ENCODE measurements at places on chromosomes 1 and 21.

- DNase-seq: no peak
Observed at GRCh38 chr1:171298696-171299095, 15.3 kb upstream of the FMO4 start.

GRCh38 chr1:205369701-205370123, 13.0 kb upstream of the KLHDC8A start:
- DNase-seq: no peak

DNA sequence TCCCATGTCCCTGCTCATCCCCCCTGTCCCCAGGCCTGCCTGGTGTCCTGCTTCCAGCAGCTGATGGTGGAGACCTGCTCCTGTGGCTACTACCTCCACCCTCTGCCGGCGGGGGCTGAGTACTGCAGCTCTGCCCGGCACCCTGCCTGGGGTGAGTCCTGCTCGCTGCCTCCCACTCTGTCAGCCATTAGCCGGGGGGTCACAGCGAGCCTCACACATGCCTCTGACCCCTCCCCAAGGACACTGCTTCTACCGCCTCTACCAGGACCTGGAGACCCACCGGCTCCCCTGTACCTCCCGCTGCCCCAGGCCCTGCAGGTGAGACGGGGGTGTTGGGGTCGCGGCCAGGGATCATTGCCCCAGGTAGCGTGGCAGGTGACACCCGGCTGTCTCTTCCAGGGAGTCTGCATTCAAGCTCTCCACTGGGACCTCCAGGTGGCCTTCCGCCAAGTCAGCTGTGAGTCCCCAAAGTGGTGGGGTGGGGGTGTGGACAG, 10.0 kb downstream of the SCNN1D start:
- DNase-seq: peak; percentile 51

DNA sequence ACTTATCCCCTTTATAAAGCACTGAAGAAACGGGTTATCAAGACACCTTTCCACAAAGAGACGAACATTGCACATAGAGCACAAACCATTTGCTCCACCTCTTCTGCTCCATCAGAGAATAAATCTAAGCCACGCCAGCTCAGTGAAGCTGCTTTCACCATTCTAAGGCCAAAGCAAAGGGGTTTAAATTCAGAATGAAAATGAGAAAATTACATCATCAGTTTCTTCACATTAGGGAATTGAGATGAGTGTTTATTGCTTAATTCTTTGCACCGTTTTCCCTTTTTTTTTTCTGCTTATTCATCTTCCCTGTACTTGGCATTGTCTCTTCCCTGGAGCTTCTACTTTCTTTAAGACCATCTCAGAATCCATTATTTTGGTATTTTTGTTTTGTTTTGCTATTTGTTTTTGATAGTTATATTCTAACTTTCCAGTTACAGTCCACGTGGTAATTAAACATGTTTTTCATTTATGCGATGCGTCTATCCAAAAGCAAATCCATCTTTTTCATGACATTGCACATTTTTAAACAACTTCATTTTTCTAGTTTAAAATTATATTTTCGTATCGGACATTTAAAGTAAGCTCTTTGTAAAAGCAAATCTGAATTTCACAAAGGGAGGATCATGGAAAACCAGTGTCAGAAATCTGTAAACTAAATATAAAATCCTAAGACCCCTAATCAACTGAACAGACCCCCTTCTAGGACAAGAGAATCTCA, 1.9 kb upstream of the OR2T34 start:
- DNase-seq: no peak

- DNase-seq: no peak
Observed at GRCh38 chr1:37156646-37157045, 122.3 kb upstream of the GRIK3 start.
